ENCODE measurements at places on chromosomes 5 and 9. TPM values are rescaled to one million over a fixed set of nuclear protein-coding genes. Genes with fewer than 3 reads are reported as not detected.

CNTNAP3 gene
- polyA plus RNA-seq: 0.27 TPM

PDE6A gene
- polyA plus RNA-seq: not detected

PCDHB10 gene
- 0.18 TPM for polyA plus RNA-seq

FOXD4L4 gene
- polyA plus RNA-seq: not detected

CCNO gene
- 0.18 TPM for polyA plus RNA-seq

DAPK1 gene
- 4.7 TPM for polyA plus RNA-seq

LRRC19 gene
- not detected for polyA plus RNA-seq

MED10 gene
- polyA plus RNA-seq: 36.6 TPM

OR1J1 gene
- not detected for polyA plus RNA-seq

ASTN2 gene
- 10.7 TPM for polyA plus RNA-seq

PCDHA7 gene
- 0.44 TPM for polyA plus RNA-seq

KIF4B gene
- not detected for polyA plus RNA-seq

C7 gene
- polyA plus RNA-seq: 0.31 TPM

Measured in BJ (cell line).